ENCODE measurements at places on chromosomes 4 and X.
A peak's percentile ranks its signal among the peaks of the same experiment; 100 is the strongest.

GRCh38 chr4:10577018-10577417, 107.5 kb downstream of the CLNK start:
- DNase-seq = no peak

- no peak for DNase-seq
Measured at GRCh38 chrX:74249963-74250362, 54.0 kb upstream of the ZCCHC13 start.

DNA sequence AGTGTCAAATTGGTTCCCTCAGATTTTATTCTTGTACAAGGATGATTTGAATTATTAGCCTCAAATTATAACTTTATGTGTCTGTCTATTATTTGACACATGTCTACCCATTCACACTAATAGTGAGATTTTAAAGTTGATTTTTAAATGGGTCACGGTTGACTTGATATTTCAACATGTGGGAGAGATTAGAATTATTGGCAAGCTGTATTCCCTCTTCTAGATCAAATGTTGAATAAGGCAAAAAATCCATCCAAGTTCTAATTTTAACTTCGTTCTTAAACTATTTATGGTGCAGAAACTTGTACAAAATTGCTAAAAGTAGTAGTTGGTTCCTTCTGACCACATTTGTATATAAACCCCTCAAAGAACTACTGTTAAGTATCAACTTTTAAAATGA, 1498.0 kb downstream of the STIM2 start:
- no peak for DNase-seq

GRCh38 chrX:21408307-21408706, 34.1 kb downstream of the CNKSR2 start:
- no peak for DNase-seq

DNA sequence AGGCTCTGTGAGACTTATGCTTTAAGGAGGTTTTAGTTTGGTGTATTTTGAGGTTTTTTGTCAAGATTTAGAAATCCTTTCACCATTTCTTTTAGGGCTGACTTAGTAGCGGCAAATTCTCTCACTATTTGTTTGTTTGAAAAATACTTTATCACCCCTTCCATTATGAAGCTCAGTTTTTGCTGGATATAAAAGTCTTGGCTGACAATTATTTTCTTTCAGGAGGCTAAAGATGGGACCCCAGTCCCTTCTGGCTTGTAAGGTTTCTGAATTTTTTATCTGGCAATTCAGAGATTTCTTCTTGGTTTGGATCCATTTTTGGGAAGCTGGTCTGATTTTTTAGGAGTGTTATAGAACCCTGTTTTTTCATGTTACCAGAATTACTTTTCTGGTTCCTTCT, 88.5 kb downstream of the ACTRT1 start:
- DNase-seq = no peak

DNA sequence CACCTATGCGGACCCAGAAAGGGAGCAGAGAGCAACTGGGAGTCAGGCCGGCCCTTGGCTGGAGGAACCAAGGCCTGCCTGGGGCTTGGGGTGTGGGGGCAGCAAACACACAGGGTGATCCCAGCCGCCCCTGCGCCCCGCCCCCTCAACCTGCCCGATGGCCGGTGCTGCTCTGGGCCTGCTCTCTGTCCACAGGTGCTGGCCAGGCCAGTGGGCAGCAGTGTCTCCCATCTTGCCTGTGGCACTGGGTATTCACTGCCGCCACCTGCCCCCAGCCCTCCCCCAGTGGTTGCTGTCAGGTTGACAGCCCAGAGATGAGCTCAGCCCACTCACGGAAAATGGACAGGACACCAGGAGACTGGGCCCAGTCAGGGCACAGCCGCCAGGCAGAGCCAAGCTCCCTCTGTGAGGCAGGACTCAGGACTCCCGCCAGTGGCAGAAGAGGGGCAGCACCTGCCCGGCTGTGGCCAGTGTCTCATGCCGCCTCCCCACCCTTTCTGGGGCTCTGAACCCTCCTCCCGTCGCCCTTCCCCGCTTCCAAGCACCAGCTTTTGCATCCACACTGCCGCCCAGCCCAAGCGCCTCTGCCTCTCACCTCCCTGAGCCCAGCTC, 4.7 kb downstream of the NKX1-1 start:
- DNase-seq = peak; percentile 12

DNA sequence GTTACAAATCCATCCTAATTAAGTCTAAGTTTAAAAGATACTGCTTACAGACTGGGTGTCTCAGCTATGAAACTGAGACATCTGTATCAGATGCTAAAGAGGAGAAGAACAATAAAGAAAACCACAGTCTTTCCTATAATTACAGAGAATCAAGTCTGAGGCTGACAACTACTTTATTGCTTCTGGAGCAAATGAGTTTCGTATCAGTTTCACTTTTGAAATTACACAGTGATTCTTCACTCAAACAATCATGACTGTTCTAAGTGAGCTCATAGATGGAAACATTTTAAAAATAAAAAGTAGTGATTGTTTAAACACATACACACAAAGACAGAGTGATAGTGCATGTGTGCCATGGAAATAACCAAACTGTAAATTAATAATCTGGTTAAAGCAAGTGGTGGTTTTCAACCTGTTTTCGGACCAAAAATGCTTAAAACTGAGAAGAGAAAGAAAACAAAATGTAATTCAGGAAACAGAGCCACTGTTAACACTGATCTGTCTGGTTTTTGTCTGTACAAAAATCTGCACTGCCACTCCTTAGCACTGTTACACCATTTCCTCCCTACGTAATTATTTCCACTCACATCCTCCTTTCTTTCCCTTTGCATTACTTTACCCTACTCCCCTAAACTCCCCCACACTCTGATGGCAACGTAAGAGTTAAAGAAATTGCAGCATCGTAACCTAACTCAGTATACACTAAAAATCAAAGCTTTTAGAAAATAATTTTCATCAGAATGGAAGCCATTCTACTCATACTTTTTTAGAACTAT, 12.5 kb downstream of the RFC1 start:
- no peak for DNase-seq

DNA sequence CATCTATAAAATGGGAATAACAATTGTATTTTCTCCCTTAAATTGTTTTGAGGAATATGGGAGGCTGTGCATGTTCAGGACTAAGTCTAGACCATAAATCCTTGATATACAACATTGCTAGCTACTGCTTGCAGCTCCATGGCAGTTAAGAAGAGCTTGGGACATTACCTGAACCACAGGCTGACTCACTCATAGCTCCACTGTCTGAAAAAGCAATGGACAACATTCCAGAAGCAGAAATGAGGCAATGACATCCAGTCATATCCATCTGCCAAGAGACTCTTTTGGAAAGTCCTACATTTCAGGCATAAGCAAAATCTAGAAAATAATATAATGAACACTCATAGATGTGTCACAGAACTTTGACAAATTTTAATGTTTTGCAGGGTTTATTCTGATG, 167.3 kb upstream of the LEF1 start:
- DNase-seq = no peak

DNA sequence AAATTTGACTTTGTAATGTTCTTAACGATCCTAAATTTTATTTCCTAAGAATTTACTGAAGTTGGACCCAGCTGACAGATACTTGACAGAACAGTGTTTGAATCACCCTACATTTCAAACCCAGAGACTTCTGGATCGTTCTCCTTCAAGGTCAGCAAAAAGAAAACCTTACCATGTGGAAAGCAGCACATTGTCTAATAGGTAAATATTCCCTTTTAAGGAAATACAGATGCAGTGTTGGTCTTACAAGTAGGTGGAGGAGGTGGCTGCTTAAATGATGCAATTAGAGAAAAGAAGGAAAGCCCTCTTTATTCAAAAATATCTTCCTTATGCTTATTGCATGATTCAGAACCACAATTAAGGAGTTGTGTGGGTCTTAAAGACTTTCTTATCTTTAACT, 73.5 kb downstream of the RS1 start:
- no peak for DNase-seq

- no peak for DNase-seq
Measured at GRCh38 chrX:56728752-56729151, 291 bp upstream of the NBDY start.

GRCh38 chr4:65386927-65387326, 283.4 kb downstream of the EPHA5 start:
- no peak for DNase-seq

- no peak for DNase-seq
Measured at GRCh38 chrX:124769166-124769565, 422.8 kb downstream of the SH2D1A start.

DNA sequence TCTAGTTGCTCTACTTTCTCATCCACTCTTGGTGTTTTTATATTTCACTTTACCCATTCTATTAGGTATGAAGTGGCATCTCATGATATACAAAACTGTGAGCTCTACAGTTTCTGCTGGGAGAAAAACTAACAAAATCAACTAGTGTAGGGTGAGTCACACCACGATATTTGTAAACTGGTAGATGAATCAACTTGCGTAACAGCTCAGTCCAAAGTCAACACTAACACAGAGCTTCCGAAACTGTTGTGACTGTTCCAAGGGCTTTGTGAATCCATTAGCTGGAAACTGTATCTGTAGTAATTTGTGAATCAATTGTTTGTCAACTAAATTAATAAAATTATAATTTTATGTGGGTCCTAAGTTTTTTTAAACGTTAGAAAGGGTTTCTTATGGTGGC, 119.8 kb upstream of the TSPAN5 start:
- no peak for DNase-seq

- no peak for DNase-seq
Measured at GRCh38 chr4:77671051-77671450, 65.4 kb downstream of the CXCL13 start.

GRCh38 chr4:125891597-125892258, 577.0 kb downstream of the FAT4 start:
- DNase-seq = no peak

DNA sequence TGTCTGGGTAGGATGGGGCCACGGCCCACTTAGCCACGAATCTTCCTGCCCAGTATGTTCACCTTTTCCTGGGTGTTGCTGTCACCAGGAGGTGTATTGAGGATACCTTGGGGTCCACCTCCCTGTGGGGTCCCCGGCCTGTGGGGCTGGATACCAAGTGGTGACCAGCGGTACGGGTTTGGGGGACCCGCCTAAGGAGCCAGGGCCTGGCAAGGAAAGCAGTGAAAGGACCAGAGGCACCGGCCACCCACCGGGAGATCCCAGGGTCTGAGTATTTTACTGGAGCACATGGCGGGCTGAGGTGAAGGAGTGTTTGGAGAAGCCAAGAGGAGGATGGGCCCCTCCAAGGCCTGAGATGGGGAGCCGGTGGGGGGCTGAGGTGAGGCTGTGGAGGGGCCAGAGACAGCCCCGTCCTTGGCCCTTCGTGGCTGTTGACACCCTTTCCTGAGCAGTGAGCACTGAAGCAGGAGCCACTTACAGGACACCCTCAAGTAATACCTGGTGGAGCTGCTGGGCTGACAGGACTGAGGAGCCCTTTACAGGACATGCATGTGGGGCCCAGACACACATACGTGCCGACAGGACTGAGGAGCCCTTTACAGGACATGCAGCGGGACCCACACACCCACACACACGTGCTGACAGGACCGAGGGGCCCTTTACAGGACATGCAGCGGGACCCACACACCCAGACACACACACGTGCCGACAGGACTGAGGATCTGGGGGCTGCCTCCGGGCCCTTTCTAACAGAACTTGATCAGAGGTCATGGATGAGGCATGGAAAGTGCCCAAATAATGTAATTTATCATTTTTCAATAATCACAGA, 38.4 kb downstream of the TMEM271 start:
- DNase-seq = no peak

DNA sequence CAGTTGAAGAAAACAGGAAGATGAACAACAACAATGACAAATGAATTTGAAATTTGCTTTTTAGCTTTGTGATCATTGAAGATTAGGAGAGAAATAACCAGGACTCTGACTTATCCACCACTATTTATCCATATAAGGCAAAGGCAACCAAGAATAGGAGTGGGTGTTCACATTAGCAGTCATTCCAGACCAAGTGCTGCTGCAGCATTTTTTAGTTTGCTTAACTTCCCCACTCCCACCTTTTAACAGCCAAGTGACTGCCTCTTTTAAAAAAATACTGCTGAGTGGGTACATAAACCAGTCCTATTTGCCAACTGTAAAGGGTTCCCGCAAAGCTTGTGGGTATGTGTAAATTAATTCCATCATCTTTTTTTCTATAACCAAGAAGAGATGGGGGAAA, 230.9 kb downstream of the IQCM start:
- DNase-seq = no peak

GRCh38 chr4:139889901-139890300, 224.3 kb downstream of the MGST2 start:
- DNase-seq = no peak

- no peak for DNase-seq
Measured at GRCh38 chr4:84563002-84563401, 19.9 kb upstream of the CDS1 start.
